ENCODE measurements at places on chromosomes 12 and 14.

- DNase-seq: no peak
These were observed 32.6 kb downstream of the TNFAIP2 start for GRCh38 chr14:103155826-103156394.

DNA sequence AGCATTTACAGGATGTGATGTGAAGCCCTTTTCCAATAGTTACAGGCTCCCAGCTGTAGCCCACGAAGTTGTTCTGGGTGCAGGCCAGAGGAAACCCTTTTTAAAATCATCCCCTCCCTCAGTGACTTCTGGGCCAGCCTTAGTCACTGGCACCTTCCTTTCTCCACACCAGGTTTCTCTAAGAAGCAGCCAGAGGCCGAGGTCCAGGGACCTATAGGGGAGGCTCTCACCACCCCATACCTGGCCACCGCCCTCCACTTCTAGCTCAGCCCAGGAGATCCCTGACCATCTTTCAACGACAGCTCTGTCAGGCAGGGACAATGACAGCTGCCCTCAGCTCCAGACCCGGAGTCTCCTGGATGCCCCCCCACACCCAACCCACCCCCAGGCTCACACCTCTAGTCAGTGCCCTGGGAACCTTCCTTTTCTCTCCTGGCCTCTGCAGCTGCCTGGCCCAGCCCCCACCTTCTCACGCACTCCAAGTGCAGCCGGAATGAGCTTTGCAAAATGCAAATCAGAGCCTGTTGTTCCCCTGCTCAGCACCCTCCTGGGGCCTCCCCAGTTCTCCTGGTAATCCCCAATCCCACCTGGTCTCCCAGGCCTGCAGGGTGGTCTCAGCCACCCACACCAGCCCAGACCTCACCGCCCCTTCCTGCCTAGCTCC, 46.7 kb downstream of the TESC start:
- DNase-seq: no peak

GRCh38 chr12:128961308-128961902, 108.1 kb downstream of the GLT1D1 start:
- DNase-seq: no peak

DNA sequence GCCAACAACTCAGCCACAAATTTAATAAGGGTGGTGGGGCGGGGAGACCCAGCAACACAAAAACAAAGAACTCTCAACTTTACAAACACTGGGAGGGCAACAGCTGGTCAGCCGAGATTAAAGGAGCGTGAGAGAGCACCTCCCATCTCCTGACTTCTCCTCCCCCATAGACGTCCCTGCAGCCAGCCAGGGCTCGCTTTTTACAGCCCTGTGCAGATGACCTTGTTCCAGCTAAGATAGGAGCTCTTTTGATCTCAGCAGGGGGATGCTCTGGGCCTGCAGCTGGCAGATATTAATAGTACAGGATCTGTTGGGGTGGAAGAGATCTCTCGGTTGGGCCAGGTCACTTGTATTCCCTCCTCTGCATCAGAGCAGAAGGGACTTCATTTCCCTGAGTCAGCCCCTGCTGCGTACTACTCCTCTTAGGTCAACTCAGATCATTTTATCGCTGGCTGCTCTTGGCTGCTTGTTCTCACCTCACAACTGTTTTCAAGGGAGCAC, 475.8 kb downstream of the RAD51B start:
- DNase-seq: no peak

GRCh38 chr12:17296882-17297281, 690.9 kb upstream of the LMO3 start:
- DNase-seq: no peak

DNA sequence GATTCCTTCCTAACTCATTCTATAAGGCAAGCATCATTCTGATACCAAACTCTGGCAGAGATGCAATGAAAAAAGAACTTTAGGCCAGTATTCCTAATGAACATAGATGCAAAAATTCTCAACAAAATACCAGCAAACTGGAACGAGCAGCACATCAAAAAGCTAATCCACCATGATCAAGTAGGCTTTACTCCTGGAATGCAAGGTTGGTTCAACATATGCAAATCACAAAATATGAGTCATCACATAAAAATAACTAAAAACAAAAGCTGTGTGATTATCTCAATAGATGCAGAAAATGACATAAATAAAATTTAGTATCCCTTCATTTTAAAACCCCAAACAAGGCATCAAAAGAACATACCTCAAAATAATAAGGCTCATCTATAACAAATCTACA, 98.9 kb downstream of the ACSS3 start:
- no peak for DNase-seq

DNA sequence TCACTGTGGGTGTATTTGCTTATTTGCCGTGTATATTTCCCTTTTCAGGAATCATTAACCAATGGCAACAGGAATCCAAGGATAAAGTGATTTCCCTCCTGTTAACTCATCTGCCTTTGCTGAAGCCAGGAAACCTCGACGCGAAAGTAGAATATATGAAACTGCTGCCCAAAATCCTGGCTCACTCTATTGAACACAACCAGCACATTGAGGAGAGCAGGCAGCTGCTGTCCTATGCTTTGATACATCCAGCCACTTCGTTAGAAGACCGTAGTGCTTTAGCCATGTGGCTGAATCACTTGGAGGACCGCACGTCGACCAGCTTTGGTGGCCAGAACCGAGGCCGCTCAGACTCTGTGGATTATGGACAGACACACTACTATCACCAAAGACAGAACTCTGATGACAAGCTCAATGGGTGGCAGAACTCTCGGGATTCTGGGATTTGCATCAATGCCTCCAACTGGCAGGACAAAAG, 135.1 kb downstream of the SAMD4A start:
- no peak for DNase-seq

DNA sequence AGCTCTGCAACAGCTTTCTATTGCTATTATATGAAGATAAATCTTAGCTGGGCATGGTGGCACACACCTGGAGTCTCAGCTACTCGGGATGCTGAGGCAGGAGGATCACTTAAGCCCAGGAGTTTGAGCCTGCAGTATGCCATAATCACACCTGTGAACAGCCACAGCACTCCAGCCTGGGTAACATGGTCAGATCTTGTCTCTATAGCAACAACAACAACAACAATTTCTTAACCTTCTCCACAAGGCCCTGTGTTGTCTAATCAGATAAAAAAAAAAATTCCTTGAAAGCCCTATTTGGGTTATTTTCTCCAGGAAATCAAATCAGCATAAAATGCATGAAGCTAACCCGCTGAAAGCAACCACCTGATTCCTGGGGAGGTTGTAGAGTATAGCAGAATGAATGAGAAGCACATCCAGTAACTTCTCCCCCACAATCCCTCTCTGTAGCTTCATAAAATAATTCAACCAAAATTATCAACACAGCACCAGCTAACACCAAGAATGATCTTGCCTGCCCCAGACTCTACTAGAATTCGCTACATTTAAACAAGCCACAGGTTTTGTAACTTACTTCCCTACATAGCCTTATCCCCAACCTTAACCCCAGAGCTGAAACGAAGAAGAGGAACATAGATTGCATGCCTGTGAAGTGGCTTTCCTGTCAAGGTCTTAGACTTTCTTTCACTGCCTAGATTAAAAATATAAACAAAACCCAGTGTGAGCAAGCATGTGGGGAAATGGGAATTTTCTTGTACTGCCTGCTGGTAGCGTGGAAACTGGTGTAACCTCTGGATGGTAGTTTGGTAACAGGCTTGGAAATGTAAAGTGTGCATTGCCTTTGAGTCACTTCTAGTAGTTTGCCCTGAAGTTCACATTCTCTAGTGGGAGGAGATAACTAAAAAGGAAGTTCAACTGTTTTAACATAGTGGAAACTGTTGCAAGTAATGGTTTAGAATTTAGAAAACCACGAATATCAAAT, 6.0 kb upstream of the STK38L start:
- DNase-seq: no peak

GRCh38 chr12:104638851-104639240, 182.1 kb downstream of the CHST11 start:
- DNase-seq: no peak

- DNase-seq: no peak
These were observed 34.9 kb upstream of the MAP1LC3B2 start for GRCh38 chr12:116524311-116524710.

GRCh38 chr12:47134005-47134404, 54.2 kb upstream of the AMIGO2 start:
- DNase-seq: no peak

DNA sequence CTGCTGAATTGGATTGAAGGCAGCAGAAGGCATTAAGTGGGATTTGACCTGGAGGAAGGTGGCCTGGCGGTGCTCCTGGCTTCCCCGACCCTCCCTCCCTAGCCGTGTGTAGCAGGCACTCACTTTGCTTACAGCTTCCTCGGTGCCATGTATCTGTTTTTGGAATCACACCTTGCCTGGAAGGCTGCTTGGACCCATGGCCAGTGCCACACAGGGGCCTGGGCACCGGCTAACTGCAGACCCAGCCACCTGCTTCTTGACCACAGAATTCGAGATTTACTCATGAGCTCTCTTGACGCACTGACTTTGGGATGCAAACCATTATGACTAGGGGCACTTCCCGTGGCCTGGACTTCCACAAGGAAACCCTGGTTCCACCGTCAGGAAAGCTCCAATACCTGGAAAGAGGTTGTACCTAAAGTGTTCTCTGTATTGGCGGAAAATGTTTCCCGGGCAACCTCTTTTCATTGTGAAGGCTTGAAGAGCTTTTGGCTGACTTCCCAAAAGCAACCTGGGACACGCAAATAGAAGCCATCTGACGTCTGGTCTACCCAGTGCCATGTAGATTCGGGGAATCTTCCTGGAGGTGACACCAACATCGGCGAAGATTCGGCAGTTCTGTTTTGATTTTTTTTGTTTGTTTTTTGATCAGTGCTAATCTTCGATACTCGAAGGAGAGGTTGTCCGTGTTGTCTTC, 125.6 kb upstream of the RTL1 start:
- no peak for DNase-seq

DNA sequence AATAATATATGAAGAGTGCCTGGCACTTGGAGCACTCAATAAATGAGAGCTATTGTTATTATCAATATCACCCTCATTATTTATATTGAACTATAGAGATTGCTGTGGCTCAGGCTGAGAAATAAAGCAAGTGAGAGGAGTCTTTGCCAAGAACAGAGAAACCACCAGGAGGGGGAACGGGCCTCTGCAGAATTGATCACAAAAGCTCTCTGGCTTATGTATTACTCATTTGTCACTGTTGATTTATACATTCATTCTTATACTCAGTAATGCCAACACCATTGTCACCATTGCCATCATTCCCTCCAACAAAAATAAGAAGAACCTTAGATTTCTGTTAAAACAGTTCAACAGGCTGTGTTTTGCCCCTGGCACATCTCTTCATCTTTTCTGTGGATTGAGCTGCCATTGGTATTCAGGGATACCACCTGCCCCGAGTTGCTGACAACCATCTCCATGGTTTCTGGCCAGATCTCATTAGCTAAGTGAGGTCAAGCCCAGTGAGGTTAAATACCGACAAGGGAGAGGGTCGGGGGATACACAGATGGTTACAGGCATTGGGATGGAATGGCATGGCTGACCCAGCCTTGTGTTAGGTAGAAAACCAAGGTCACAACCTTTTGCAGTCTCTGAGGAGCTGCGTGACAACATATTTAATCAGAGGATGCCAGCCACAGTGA, 21.8 kb upstream of the PCNX1 start:
- no peak for DNase-seq

DNA sequence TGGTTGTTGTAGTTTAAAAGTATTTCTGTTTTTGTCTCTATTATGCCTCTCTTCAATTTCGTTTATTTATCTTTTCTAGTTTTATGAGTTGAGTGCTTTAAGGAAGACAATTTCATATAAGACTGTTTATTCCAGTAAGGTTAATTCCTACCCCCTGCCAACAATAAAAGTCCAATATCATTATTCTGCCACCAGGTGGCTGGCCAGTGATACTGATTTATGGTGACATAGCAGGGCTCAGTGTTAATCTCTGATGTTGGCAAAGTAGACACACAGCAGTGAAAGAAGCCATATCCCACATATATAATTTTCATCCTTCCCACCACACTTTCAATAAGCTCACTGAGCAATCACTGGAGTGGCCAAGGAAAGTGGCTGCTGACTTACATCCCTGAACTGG, 69.0 kb upstream of the BMP4 start:
- DNase-seq: peak; percentile 48

DNA sequence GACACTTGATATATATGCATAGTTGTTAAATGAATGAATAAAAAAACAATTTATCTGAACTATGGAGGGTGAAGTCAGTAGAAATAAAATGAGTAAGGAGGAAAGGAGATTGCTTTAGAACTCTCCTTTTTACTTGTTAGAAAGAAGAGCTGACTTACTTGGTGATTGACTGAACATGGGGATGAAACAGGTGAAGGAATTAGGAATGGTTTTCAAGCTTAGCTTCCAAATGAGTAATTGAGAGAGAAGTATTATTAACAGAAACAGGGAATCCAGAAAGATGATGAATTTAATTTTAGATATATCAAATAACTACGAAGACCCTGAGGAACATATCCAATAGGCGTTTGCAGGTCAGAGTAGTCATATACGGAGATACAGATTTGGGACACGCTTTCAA, 33.6 kb upstream of the EMP1 start:
- DNase-seq: no peak

DNA sequence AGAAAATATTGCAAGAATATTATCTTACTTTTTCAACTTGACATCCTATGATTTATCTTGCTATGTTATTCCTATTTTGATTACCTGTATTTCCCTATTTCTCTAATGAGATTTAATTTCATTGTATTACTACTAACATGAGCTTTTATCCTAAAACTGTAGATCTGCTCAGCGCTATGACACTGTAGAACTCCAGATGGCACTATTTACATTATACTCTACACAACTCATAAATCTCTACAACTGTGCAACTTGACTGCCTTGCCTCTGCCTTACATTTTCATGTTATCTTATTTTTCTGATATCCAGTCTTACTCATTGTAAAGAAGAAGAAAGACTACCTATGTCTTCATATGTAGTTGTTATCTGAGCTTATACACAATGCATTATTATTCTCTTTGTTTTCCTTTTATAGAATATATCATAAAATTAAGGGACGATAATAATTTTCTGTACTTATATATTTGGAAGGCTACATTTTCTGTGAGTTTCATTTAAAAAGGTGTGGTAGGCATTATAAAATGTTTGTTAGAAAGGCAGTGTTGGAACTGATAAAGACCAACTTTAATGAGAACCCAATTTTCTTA, 24.1 kb downstream of the NUP37 start:
- DNase-seq: peak; percentile 10

GRCh38 chr12:29234965-29235626, 86.0 kb downstream of the FAR2 start:
- no peak for DNase-seq

DNA sequence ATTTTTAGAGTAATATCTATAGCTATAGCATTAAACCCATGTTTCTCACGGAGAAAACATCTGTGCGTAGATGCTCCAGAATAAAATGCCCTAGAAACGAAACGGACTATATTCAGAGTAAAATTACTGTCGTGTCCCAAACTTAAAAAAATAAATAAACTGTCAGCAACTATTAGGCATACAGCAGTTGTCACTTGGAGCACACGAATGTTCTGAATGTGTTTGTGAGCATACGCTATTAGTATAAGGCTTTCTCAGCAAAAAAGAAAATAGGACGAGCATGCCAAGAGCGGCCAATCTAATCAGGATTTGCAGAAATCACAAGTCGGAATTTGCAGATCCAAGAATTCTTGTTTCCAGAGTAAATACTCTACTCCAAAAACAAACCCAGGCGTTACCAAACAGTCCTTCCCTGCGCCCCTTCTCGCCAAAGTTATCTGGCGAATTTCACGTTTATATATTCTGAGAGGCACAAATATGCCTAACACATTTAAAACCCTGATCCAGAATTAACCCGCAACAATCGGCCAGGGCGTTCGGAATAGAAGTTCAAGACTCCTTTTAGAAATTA, 836 bp downstream of the PTPN21 start:
- DNase-seq: no peak

GRCh38 chr14:55047301-55048053, 4.0 kb upstream of the MAPK1IP1L start:
- DNase-seq: no peak
